Stimulated activated CD8-positive, alpha-beta memory T cell treated with anti-CD3 and anti-CD28 coated beads, Interleukin-4, amount 100 ng/mL, for 4 hours (primary cell): ENCODE measurements at places on chromosomes 4 and X.

DNA sequence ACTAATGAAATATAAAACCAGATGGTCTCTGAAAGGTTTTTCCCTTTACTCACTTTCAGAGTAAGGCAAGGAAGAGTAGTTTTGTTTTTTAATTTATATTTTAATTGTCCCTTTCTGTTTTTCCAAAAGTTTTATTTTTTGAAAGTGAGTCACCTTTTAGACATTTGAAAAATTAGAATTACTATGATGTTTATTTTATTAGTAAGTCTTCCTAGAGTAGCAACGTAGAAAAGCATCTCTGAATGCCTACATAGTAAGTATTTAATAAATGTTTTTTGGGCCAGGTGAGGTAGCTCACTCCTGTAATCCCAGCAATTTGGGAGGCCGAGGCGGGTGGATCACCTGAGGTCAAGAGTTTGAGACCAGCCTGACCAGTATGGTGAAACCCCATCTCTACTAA, 51.1 kb downstream of the TET2 start:
- no peak for DNase-seq

- DNase-seq = no peak
These were observed 45.5 kb downstream of the FAM9B start for GRCh38 chrX:8988446-8988845.

DNA sequence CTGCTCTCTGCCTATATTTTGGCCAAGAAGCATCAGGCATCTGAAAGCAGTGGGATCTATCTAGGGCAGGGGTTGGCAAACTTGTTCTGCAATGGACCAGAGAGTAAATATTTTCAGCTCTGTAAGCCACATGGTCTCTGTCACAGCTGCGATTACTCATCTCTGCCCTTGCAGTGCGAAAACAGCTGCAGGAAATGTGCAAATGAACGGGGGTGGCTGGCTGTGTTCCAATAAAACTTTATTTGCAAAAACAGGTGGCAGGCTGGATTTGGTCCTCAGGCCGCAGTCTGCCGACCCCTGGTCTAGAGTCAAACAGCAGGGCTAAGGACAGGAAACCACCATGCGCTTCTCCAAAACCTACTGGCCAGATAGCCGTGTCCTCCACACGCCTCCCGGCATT, 48.6 kb downstream of the ACOX3 start:
- DNase-seq = no peak

GRCh38 chr4:3407171-3407771, 34.5 kb upstream of the HGFAC start:
- no peak for DNase-seq

- no peak for DNase-seq
These were observed 343.5 kb downstream of the IDS start for GRCh38 chrX:149161435-149162088.

- DNase-seq = no peak
These were observed at the start of gene PLCXD1 for GRCh38 chrX:281166-281999. Gene PLCXD1 (plus strand): TSS chrX:281381. CDS start chrX:284188, 2,807 bp downstream.

DNA sequence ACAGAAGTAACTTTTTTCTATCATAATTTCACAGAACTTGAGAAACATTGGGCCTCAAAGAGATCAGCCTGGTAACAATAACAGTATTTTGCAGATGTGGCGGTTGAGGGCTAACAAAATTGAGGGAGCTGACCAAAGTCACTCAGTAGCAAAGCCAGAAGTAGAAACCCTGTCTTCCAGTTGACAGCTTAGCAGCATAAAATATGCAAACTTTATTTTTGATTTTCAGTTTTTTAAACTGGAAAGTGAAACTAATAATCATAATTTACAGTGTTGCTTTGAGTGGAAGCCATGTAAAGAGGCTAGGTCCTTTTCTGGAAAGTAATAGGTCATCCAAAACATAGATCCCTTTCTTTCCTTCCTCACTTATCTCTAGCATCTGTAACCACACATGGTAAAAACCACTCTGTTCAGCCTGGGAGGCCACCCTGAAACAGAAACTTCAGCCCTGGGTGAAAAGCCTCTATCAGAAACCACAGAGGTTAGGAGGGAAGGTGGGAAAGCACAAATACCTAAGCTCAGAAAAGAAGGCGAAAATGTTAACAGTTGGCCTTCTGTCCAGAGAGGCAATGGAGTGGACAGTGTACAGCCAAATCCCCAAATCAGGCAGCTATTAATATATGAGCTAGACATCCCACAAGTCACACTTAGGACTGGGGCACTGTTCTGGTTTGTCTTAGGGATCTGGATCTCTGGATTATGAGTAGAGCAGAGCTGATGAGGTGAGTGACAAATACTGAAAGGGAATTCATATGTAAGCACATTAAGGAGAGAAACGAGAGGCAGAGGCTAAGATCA, 61.1 kb upstream of the ARSJ start:
- DNase-seq = no peak
